Fibroblast of lung (primary cell): ENCODE measurements at places on chromosomes 16 and 17.
A peak's percentile ranks its signal among the peaks of the same experiment; 100 is the strongest.

DNA sequence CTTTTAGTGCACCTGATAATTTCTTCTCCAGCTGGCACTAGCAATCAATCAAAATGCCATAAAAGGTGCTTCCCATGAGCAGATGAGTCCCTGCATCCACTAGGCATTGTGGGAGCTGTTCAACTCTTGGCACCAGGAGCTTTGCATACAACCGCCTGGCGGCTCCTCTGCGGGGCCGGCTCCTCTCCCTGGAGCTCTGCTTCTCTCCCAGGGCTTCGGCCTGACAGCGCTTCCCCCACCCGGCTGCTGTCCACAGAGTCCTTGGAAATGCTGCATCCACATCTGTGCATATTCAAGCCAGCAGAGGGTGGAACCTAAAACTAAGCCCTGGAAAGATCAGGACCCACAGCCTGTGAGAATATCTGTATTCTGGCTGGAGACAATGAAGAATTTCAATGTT lies 62.9 kb downstream of the LMF1 start:
- no peak for DNase-seq

GRCh38 chr16:81539009-81539758 lies 94.6 kb downstream of the CMIP start:
- no peak for DNase-seq

DNA sequence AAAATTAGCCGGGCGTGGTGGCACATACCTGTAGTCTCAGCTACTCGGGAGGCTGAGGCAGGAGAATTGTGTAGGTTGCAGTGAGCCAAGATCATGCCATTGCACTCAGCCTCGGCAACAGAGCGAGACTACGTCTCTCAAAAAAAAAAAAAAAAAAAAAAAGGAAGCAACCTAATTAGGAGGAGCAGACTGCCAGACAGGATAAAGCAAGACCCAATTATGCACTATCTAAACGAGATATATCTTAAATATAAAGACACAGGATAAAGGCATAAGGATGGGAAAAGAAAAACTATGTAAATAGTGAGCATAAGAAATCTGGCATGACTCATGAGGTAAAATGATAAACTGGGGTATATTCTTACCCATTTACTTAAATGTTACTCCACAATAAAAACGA lies 4.9 kb downstream of the TXNDC11 start:
- no peak for DNase-seq

GRCh38 chr16:30570636-30571444 lies 674 bp downstream of the ZNF688 start:
- peak; percentile 20 for DNase-seq

DNA sequence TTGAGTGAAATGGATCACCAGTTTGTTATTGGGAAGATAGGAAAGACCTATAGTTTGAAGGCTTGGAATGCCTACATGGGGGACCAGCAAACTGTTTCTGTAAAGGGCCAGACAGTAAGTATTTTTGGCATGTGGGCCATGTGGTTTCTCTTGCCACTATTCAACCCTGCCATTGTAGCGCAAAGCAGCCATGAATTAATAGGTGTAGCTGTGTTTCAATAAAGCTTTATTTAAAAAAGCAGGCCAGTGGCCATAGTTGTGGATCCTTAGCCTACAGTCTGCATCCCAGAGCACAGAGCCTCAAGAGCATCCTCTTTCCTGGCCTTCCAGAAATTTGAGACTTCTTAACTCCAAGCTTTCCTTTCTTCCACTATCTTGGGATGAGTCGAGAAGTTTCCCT lies 29.3 kb downstream of the ABAT start:
- no peak for DNase-seq

DNA sequence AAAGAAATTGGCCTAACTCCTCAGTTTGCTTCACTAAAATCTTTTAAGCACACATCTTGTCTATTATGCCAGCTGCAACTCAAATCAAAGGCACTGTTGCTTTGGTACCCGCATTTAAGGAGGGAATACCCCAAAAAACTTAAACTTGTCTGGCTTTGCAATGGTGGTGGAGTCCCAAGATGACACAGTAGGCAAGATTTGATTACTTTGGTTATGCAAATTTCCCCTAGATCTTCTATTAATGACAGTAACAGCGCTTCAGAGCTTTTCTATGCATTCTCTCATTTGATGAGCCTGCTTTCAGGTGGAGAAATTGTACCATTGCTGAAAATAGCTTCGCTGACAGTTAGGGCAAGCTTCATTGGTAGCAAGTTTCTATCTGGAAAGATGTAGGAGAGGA lies 27.2 kb downstream of the WWOX start:
- DNase-seq, result no peak

DNA sequence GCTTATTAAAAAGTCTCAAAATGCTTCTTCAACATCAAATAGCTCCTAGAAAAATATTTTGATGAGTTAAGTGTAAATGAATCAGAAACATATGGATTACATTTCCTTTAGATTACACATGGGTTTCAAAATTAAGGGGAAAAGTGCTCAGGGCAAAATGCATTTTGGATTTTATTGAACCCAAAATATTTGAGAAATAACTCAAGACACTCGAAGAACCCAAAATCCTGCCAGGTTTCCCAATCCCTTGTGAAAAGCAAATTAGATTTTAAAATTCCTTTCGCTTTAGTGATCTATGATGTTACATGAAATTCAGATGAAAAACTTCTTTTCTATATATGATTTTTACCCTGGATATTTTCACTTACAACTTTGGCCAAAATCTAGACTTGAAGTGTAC lies 847.4 kb upstream of the SOX9 start:
- DNase-seq, result no peak

- DNase-seq, result peak; percentile 50
These were observed 4.8 kb downstream of the RNF213 start for GRCh38 chr17:80265205-80266068.

- DNase-seq, result no peak
These were observed 7.7 kb downstream of the HS3ST3B1 start for GRCh38 chr17:14308636-14308964.

GRCh38 chr17:81261582-81262336 lies 22.6 kb downstream of the NDUFAF8 start:
- no peak for DNase-seq

DNA sequence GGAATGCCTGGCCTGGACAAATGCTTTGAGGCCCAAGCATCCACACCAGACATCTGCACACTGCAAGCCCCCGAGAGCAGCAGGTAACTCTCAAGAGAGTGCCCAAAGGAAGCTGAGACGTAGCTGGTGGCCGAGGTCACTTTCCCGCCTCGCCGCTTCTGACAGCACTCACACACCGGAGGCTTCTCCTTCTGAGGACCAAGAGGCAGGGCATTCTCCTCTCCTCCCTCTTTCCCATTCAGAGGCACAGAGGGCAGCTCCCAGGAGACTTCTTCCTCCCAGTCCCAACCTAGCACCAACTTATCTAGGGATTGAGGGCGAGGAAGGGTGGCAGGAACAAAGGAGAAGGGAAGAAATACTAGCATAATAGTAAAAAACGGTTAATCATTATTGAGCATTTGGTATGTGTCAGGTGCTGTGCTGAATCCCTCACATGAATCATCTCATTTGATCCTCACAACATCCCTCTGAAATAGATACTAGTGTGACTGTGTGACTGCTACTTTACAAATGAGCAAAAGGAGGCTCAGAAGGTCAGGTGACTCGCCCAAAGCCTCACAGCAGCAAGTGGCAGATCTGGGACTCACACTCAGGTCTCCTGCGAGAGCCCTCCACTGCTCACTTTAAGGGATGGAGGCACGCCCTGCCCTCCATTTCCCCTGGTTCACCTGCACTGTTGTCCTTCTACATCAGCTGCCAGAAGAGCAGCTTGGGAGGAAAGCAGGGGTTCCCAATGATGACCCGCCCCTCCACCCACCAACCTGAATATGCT lies 41.8 kb downstream of the MYO18A start:
- DNase-seq, result peak; percentile 37

- no peak for DNase-seq
These were observed 33.7 kb downstream of the MARF1 start for GRCh38 chr16:15609286-15609649.

- DNase-seq, result peak; percentile 99
These were observed at the start of gene BRCA1 for GRCh38 chr17:43125133-43125966. TSS of gene BRCA1 (minus strand) at chr17:43125364. CDS start at chr17:43124096, 1,268 bp downstream.

DNA sequence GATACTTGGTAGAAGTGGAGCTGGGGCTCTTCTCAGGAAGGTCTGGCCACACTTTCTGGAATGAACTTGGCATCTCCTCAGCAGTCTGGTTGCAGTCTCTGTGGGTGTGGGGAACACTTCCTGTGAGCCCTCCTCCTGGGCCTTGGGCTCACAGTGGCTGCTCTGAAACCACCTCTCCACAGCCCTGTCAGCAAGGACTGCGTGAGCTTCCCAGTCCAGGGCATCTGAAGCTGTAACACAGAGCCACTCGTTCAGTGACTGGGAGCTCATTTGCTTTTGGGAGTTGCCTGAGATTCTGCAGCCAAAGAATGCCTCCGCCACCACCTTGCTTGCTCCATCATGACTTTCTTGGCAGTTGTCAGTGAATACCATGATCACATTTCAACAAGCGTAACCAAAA lies 60.0 kb downstream of the CLEC16A start:
- peak; percentile 74 for DNase-seq

GRCh38 chr17:64216000-64216337 lies 47.1 kb downstream of the TEX2 start:
- peak; percentile 75 for DNase-seq

- DNase-seq, result no peak
These were observed 679.4 kb downstream of the TOX3 start for GRCh38 chr16:51867386-51868065.

GRCh38 chr17:32355649-32356377 lies 5.9 kb downstream of the ZNF207 start:
- no peak for DNase-seq

GRCh38 chr16:24234737-24235136 lies 21.4 kb upstream of the CACNG3 start:
- no peak for DNase-seq
